Stimulated activated CD4-positive, alpha-beta T cell treated with anti-CD3 and anti-CD28 coated beads, TNF-alpha, amount 100 ng/mL, for 4 hours (primary cell): ENCODE measurements at places on chromosomes 7 and 10.

DNA sequence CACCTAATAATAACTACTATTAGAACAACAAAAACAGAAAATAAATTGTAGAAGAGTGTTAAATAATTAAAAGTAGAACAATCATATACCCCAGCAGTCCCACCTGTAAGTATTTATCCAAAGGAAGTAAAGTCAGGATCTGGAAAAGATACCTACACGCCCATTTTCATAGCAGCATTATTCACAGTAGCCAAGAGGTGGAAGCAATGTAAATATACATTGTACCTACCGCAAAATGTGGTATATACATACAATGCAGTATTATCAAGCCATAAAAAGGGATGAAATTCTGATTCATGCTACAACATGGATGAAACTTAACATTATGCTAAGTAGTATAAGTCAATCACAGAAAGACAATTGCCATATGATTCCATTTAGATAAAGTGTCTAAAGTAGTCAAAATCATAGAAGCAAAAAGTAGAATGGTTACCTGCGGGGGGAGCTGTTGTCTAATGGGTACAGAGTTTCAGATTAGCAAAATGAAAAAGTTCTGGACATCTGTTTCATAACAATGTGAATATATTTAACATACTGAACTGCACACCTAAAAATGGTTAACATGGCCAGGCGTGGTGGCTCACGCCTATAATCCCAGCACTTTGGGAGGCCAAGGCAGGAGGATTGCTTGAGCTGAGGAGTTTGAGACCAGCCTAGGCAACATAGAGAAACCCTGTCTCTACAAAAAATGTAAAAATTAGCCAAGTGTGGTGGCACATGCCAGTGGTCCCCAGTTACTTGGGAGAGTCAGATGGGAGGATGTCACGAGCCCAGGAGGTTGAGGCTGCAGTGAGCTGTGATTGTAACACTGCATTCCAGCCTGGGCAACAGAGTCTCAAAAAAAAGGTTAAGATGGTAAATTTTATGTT lies 6.0 kb upstream of the TMED4 start:
- DNase-seq: peak; percentile 17

DNA sequence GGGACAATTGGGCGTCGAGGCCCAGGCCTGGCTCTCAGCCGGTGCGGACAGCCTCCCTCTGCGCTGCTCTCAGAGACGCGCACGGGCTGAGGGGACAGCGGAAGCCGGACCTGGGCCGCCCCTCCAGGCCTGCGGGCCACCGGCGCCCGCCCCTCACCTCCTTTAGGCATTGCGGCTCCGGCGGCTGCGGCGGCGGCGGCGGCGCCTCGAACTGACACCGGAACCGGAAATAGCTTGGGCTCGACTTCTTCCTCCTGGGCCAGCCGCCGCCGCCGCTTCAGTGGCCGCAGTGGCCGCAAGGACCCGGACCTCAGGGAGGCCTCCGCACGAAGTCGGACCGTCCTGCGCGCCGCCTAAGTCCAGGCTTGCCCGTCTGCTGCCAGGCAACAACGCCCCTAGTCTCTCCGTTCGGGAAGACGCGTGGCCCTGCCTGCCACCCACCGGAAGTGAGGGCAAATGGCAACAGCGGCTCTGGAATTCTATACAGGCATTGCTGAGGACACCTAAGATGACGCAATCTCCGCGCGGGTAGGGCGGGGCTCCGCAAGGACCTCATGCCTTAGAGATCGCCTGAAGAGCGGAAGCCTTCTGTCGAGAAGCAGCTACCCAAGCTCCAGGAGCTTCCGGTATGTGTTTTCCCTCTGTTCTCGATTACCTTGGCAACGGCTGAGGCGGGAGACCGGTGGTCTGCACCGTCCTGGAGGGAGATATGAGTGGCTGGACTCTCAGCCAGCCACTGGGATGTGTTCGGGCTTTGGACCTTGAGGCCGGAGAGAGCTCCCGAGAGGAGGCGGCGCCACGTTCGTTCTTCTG lies at the start of the genes BUD31 and PDAP1:
TSS of gene BUD31 (plus strand) at position 591 of the 813 bp plus-strand sequence. CDS start 2,124 bp downstream, outside the sequence.
TSS of gene PDAP1 (minus strand) at position 219 of the 813 bp plus-strand sequence. CDS start at position 170, 49 bp downstream.
- peak; percentile 93 for DNase-seq

- no peak for DNase-seq
Measured at GRCh38 chr10:57222603-57223002, 861.5 kb upstream of the ZWINT start.

GRCh38 chr7:2471396-2471795 lies 4.8 kb downstream of the GRIFIN start:
- no peak for DNase-seq

DNA sequence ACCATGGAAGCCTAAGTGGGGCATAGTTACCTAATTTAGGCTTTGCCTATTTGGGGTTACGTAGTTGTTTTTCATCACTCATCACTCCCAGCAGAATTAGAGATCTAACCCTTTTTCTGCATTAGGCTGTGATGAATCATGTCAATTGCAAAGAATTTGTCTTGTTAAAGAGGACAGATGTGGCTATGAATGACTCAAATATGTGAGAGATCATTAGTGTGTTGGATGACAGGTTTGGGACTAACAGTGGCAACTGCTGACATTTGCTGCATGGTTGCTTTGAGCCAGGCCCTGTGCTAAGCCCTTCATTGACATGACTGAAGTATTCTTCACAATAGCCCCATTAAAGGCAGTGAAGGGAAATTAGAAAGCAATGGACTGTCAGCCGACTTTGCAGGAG lies 83.4 kb upstream of the BMPER start:
- no peak for DNase-seq

- no peak for DNase-seq
Measured at GRCh38 chr10:70784016-70784415, 1.2 kb downstream of the TBATA start.

- no peak for DNase-seq
Measured at GRCh38 chr7:50552921-50553320, 12.3 kb downstream of the DDC start.

DNA sequence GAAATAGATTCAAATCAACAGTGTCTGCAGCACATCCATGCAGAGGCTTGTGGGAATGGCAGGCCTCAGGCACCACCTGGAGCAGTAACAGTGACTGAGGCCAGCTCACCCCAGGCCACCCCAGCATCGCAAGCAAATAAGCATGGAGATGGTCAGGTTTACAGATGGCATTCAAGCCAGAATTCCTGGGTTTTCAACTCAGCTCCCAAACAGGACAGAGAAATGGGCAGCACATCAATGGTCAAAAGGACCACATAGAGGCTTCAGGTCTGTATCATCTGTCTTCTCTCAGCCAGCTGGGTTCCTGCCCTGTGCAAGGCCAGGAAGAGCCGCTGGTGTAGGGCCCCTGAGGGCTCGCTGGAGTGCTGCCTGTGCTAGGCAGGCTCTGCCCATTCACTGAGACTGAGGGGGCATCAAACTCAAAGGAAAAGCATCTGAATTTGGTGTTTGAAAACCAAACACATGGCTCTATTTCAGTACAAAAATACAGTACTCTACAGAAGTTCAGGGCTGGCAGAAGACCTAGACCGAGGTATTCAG lies 112.5 kb downstream of the KMT2E start:
- no peak for DNase-seq

- DNase-seq: no peak
Measured at GRCh38 chr7:140940898-140941297, 16.2 kb upstream of the BRAF start.

DNA sequence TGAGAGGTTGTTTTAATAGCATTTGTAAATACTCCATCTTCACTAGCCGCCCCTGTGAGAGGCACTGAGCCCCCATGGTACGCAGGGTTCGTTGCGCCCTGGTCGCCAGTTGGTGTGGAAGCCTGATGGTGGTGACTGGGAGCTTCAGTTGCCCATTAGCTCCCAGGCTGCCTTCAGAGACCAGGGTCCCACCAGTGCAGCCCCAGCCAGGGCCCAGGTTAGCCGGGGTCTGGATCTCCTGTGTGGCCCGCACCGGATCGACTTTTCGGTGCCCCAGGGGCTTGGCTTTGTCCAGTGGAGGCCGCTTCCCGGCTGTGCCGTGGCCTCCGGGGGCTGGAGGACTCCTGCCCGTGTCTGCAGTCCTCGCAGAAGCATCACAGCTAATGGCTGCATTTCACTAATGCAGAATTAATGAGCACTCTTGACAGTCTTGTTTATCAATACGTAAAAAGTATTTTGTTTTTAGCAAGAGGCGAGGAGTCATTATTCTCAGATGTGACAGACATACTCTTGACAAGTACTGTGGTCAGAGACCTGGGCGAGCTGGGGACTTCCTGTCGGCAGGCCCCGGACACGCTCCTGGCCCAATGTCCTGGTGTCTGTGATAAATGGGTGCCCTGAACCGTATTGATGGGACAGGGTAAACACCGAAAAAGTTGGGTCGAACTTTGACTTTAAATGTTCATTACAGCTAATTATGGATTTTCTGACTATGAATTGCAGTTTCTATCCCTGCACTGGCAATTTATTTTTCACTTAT lies 99.8 kb downstream of the NKX6-2 start:
- no peak for DNase-seq
